ENCODE measurements at places on chromosomes 7 and 10.

DNA sequence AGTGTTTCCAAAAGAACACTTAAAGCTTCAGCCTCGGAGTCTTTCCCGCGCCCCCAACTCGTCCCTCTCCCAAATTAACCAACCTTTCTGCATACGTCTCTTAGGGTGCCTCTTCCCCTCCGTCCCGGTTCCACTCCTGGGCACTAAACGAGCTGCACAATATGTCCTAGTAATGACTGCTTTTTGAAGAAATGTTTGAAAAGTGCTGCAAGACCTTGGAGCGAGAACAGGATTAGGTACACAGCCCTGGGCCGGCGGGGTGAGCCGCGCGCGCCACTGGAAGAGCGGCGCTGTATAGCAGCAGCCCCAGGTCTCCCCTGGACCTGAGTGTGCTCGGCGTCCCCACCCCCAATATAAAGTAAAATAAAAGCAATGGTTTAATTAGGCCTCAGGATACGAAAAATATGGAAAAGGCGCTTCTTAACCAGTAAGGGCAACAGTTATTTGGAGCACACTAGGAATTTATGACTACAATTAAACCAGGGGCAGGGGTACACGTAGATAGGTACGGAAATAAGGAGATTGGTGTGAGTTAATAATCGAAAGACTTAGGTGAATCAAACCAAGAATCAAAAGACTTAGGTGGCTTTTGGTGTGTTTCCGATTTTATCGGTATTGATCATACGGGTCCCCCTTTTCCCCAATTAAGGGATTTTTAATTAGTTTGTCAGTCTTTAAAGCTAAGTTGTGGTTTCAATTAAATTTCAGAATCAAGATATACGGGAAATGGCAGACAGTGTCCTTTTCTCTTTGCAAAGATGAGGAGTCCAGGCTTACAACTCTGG, 1.9 kb downstream of the TET1 start:
- DNase-seq, result no peak

DNA sequence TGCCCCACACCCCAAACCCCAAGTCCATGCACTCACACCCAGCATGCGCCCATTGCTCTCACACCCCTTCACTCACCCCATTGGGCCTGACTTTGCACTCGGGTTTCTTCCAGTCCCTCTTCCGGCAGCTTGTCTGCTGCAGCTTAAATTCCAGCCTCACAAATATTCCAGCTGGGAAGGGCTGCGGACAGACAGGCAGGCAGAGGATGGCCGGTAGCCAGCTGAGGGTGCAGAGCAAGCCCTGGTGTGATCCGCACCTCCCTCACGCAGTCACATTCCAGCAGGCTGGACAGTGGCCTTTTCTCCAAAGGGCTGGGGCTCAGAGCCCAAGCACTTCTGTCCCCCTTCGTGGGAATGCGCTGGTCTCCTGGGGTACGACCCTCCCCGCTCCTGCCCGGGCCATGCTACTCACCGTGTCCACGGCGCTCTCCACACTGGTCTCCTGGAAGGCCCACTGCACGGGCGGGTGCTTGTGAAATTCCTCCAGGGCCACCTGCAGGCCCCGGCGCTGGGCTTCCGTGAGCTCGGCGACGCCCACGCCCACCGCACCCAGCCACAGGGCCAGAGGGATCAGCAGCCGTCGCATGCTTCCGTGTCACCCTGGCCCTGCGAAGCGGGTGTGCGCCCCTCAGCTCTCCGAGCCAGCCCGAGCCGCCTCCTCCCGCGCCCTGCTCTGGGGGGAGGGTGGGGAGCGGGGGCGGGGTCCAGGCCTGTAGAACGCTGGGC, 1.2 kb downstream of the RARRES2 start:
- no peak for DNase-seq

- DNase-seq, result no peak
Measured at GRCh38 chr10:21899736-21900135, 103.8 kb downstream of the DNAJC1 start.

DNA sequence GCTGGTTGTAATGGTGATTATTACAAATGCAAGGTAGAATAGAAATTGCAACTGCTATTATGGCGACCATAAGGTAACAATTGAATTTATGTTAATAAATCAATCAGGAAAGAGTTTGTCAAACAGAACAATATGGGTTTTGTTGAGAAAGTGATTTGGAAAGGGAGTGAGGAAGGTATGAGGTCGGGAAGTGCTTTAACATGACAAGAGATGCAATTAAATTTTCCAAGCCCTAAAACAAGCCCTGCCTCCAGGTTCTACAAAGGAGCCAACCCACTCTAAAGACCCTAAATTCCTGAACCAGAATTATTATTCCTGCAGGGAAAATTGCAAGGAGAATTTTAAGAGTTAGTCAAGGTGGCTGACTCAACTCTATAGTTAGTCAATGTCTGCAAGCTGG, 363.7 kb downstream of the BMPER start:
- no peak for DNase-seq

- no peak for DNase-seq
Measured at GRCh38 chr10:75971402-75972211, 540.2 kb downstream of the LRMDA start.

DNA sequence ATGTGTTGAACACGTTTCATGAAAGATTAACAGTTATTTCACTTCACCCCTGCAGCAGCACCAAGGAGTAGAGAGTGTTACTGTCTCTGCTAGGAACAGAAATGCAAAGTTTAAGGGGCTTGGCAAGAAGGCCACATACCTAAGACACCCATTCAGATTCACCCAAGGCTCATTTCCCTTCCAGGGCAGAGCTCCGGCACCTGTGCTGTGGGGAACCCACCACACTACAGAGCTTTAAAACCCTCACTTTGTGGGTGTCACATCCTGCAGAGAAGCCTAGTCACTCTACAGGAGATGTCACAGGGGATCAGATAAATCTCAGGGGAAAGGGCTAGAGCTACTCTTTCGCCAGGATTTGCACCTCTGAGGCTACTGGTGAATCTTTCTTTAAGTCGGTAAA, 176.1 kb upstream of the KLF6 start:
- DNase-seq, result no peak

- no peak for DNase-seq
Measured at GRCh38 chr7:114979388-114979787, 57.5 kb downstream of the MDFIC start.

DNA sequence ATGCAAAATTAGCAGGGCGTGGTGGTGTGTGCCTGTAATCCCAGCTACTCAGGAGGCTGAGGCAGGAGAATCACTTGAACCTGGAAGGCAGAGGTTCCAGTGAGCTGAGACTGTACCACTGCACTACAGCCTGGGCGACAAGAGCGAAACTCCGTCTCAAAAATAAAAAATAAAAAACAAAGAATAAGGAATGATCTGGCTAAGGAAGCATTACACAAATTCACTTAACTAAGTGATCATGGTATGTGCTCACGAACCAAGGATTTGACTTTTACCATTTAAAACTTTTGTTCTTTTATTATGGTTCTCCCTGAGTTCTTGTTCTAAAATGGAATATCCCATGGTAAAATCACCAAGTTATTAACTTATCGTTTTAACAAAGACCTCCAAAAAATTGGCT, 71.2 kb downstream of the SIRT1 start:
- DNase-seq, result no peak

- DNase-seq, result no peak
Measured at GRCh38 chr7:68535266-68535665, 1063.0 kb upstream of the AUTS2 start.

DNA sequence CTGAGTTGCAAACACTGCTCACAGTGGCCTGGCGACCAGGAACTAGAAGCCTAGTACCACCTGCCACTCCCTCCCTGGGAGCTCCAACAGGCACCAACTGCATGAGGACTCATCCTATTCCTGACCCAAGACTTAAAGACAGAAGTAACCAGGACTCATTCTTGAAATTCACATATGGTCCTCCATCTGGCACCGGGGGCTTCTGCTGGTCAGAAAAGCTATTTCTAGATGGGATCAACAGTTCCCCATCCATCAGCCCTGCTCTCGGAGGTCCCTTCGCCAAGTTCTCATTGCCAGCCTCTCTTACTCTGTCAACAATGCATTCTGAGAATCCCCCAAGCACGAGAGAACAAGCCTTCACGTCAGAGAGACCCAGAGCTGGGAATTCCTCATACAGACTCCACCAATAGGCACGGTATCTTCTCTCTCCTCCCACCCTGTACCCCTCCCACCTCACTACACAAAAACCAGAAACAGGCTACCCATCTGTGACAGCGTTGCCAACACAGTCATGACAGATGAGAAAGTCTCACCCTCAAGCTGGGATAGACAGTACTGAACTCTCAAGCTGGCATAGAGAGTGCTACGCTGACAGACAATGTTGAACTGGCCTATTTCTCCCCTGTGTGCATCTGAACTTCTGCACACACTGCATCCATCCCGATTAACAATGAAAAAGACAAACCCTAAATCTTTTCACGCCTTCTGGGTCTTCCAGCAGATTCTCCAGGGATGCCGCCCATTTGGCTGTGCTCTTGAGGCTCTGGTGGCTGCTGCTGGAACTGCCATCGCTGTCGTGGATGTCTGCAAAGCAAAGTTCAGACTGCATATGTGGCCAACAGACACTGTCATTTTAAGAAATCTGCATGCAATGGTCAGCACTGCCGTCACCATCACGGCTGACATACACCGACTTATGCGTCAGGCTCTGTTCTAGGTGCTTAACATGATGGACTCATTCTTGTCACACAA, 15.6 kb downstream of the RGS10 start:
- DNase-seq, result no peak

DNA sequence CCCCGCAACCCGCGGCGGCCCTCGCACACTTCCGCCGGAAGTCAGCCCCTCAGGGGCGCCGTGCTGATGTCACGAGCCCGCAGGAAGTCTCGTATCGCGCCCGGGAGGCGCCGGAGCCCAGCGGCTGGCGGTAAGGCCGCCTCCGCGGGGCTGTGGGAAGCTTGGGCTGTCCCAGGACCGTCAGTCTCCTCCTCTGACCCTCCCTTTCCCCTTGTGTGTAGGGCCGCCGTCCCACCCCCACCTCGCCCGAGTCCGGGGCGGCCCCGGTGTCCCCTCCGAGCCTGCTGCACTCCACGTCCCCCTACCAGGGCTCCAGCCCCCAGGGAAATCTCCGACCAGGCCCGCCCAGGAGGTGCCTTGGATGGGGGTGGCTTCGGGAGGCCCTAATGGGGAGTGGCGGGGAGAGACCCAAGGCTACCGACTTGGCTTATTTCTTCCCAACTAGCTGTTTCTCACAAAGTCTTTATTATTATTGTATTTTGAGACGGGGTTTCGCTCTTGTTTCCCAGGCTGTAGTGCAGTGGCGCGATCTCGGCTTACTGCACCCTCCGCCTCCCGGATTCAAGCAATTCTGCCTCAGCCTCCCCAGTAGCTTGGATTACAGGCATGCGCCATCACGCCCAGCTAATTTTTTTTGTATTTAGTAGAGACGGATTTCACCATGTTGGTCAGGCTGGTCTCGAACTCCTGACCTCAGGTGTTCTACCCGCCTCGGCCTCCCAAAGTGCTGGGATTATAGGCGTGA, at the start of gene ZDHHC4:
Gene ZDHHC4 (plus strand): TSS at position 86 of the 745 bp plus-strand sequence. CDS start 3,108 bp downstream, outside the sequence.
- peak; percentile 76 for DNase-seq

GRCh38 chr7:151686016-151686766, 166.5 kb upstream of the RHEB start:
- DNase-seq, result no peak

DNA sequence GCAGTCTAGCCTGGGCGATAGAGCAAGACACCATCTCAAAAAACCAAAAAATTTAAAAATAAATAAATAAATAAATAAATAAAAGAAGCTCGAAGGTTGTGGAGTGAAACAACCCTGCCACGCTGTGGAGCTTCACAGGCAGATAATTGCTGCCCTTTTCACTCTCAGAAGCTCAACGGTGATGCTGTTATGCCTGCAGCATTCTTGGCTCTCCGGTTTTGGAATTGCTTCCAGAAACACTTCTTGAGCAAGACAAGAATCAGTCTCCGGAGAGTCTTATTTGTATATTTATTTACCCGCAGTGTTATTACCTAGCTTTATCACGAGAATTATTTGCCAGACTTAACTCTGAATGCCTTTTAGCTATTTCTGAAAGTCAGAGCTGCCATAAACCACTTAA, 40.5 kb upstream of the UBE2H start:
- DNase-seq, result no peak

DNA sequence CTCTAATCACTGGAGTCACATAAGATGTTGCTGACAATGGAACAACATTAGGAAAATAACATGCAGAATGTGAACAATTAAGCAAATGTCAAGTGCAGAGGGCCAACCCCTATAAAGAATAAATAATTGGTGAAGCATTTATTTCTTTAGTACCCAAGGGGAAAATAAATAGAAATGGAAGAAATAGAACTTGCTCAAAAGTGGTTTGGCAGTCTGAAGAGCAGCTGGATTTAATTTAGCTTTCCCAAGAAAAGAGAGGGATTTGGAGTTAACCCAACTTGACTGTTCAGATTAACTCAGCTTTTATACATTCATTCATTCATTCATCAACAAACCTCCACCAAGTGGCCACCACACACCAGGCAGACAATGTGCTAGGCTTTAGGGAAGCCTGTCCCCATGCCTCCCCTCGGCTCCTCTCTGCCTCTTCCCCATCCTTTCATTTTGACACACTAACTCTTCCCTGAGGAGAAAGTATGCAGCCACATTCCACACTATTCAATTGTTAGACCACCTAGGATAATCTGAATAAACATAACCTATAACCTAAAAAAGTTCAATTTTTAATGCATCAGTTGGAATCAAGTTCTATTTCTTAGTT, 295.5 kb downstream of the AHR start:
- DNase-seq, result no peak

- DNase-seq, result no peak
Measured at GRCh38 chr10:70430493-70431445, 10.7 kb downstream of the NODAL start.

DNA sequence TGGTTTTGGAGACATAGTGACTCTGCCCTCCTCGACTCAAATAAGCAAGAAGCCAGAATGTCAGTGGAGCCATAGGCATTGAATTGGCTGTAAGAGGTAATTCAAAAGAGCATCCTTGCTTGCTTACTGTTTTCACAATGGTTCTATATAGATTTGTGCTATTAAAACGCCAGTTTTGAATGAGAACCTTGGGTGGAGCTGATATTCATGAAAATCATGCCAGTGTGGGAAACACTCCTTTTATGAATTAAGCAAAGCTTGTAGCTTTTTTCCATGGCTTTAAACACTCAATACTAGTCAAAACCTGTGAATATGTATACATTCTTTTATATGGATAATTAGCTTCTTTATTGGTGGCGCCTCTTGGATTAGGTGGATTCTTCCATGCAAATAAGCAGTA, 252.5 kb downstream of the SLC25A13 start:
- DNase-seq, result no peak

DNA sequence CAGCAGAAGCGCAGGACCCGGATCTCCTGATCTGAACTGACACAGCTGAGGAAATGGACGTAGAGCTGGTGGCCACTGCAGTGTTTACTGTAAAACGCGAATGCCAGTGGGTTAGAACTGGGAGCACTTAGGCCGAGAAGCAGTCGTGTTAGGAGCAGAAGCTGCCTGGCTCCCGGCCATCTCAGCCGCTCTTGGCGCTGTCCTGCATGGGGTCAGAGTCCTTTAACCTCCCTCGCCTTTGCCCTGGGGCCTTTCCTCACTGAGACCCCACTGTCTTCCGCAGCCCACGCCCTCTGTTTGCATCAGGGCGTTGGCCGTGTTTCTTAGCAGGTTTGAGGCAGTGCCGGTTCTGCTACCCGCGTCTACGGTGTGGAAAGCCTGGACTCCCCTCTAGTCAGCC, 24.6 kb downstream of the DYNC2I1 start:
- no peak for DNase-seq
